ENCODE measurements at places on chromosomes 11 and 22.

GRCh38 chr22:19812910-19813309 lies 41.8 kb downstream of the GNB1L start:
- DNase-seq, result no peak

- no peak for DNase-seq
Observed at GRCh38 chr11:125773516-125773915, 5.1 kb downstream of the PATE2 start.

- DNase-seq, result no peak
Observed at GRCh38 chr11:88770475-88771079, 295.2 kb downstream of the GRM5 start.

- no peak for DNase-seq
Observed at GRCh38 chr22:32232191-32232830, 22.8 kb downstream of the SLC5A4 start.

GRCh38 chr22:31508536-31508935 lies 12.2 kb downstream of the SFI1 start:
- DNase-seq, result no peak

GRCh38 chr22:50217543-50218152 lies 16.8 kb downstream of the SELENOO start:
- no peak for DNase-seq

- no peak for DNase-seq
Observed at GRCh38 chr22:42947211-42947990, 67.5 kb downstream of the PACSIN2 start.

DNA sequence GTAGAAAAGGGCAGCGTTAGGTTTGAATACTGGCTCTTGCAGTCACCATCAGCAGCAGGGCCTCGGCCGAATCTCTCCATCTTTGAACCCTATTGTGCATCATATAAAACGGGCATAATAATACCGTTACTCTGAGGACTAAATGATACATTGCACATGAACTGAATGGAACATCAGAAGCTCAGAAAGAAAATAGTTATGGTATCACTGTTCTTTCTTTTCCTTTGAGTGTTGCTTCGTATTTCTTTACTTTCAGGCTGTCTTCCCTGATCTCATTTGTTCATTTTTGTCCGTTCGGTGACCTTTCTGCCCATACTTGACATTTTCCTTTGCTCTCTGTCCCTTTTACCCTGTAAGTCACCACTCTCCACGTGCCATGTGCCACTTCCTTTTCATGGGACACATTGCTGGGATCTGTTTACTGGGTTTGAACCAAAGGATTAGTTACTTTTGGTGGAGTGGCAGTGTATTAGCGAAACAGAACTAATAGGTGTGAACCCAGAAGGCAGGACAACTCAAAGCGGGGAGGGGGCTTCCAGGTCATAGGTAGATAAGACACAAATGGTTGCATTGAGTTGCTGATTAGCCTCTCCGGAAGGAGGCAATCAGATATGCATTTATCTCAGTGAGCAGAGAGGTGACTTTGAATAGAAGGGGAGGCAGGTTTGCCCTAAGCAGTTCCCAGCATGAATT lies 717 bp upstream of the ZNF202 start:
- no peak for DNase-seq

DNA sequence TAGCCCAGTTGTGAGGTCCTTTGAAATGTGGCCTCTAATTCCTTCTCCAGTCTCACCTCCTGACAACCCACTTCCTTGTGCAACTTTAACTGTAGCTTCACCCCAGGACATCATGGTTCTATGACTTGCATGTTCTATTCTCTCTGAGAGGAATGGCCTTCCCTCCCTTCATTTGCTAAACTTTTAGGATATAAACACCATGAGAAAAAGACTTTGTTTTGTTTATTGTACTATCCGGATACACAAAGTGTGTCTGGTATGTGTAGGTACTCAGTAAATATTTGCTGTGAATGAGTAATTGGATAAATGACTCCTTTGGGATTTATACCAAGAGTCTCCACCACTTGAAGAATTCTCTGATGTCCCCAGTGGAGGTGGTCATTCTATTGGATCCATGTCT lies 547.6 kb downstream of the INSC start:
- DNase-seq, result no peak

DNA sequence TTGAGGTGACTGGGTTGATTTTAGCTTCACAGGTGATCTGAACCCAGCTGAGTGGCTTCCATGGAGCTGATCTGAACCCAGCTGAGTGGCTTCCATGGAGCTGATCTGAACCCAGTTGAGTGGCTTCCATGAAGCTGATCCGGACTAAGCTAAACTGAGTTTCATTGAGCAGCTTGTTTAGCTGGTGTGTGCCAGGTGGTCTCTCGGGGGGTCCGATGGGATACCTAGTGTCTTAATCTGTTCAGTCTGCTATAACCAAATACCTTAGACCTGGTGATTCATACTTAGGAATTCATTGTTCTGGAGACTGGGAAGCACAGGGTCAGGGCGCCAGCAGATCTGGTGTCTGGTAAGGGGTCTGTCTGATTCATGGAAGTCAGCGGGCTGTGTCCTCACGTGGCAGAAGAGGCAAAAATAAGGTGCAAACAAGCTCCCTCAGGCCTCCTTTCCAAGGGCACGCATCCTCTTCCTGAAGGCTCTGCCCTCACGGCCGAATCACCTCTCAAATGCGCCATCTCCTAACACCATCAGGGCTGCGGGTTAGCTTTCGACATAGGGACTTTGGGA lies 52.5 kb upstream of the KCNQ1OT1 start:
- no peak for DNase-seq

- DNase-seq, result no peak
Observed at GRCh38 chr11:79049741-79050179, 391.1 kb downstream of the TENM4 start.

DNA sequence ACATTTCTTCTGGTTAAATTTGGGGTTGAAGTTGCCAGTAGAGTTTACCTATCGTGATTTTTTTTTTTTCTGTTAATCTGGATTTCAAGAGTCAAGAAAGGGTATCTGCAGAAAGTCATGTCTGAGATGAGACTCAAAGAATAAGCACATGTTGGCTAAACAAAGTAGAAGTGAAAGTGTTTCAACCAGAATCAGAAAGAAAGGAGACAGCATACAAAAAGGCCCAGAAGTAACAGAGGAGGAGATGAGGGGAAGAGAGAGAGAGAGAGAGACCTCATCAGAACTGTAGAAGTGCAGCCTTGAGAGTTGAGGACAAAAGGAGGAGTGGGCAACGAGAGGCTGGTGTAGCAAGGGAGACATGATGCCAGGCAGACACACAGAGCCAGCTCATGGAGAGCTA lies 54.9 kb downstream of the SVIP start:
- DNase-seq, result no peak

DNA sequence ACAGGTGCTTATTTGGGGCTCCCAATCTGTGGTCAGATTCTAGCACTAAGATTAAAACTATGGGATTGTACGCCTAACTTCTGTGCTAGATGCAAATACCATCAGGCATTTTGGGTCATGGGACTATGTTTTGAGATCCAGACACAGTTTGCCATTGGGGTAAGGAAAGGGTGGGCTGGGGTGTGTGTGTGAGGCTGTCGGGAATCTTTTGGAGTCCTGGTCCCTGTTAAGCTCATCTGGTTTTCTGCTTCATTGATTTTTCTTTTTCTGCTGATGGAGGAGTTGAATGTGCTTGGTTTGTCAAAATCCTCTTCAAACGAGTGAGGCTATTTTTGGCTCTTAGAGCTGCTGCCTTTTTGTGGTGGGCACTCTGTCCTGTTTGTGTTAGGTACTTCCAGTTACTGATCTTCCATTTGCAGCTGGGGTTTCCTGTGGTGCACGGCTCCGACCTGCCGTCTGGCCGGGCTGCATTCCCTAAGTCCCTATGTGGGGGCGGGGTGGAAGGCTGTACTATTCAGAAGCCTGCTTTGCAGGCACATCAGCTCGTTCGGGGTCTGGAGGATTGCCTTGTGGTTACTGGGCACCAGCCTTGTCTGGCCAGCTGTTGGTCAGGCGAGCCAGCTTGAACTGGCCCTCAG lies 2.9 kb downstream of the BCR start:
- DNase-seq, result peak; percentile 45

GRCh38 chr11:7515447-7515886 lies 1.7 kb downstream of the PPFIBP2 start:
- no peak for DNase-seq

GRCh38 chr11:469684-470560 lies 19.8 kb downstream of the PTDSS2 start:
- no peak for DNase-seq

DNA sequence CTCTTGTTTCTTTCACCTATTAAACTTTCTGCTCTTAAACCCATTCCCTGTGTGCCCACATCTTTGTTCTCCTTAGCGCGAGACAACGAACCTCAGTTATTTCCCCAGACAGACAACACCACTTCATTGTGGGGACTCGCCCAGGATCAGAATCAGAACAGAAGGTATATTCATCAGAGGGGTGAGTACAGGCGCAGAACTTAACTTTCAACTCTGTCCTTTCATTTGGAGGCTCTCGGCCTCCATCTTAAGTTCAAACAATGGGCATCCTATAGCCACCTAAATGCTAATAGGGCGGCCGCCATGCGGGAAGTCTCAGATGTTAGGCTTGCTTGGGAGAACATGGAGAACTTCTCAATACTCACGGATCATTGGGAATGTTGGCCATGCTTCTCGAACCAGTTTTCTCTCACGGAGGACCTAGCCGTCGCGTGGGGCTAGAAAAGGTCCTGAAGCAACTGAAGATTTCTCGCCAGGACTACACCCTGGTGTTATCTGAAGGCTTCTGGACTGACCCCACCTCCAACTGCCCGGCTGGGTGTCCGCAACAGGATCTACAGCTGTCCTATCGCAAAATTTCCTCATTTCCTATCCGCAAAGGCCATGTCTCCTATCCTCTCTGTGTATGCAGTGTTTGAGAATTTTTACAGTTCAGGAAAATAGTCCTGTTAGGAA lies 13.4 kb upstream of the HYLS1 start:
- no peak for DNase-seq

GRCh38 chr11:12695873-12696272 lies 21.7 kb downstream of the TEAD1 start:
- DNase-seq, result no peak

- no peak for DNase-seq
Observed at GRCh38 chr11:2586087-2586792, 113.6 kb downstream of the KCNQ1OT1 start.

GRCh38 chr11:25633230-25633629 lies 698.7 kb upstream of the ANO3 start:
- DNase-seq, result no peak

DNA sequence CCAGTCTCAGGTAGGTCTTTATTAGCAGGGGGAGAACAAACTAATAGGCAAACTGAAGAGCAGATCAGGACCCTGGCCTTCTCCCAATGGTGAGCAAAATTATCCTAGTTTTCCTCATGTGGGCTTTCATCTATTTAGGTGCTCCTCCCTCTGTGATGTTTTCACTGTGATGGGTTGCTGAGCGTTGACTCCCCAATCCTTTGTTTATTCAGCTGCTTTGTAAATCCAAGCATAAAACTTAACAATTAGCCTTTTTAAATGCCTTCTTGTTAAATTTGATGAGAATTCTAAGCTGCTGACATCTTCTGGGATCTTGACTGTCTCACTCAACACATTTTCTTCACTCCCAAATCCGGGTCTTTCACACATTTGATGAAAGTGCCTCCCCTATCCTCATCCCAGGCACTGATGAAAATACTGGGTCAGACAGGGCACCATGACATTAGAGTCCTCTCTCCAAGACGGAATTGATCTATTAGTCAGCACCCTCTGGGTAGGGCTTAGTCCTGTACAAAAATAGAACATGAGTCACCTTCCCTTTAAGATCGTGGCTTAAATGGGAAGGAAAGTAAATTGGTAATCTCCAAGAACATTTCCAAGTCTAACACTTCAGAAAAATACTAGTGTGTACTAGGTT lies 199.3 kb upstream of the ISX start:
- no peak for DNase-seq

GRCh38 chr11:122853971-122854446 lies 15.7 kb downstream of the CRTAM start:
- no peak for DNase-seq

DNA sequence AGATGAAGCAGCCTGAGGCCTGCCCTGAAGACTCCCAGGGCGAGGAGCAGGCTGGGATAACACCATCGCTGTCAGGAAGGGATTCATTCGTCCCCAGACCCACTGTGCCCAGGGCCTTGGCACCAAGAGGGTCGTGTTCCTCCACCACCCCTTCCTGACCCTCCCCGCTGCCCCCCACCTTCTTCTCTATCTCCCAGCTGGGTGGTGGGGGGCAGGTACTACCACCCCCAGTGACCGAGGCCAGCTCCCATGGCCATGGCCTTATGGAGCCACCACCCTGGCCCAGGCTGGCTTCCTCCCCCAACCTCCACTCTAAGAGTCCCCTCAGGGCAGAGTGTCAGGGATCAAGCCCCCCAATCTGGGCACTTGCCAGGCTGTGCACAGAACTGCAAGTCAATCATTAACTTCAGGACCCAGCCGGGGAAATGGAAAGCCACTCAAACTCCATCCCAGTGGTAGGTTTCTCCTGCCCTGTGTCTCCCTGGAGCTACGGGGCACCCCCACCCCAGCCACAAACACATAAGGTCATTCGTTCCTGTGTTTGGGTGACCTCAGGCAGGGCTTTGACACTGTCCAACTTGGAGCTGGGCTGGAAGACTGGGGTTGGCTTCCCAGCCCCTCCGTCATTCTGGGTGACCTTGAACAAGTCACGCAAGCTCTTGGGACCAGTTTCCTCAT lies 33.3 kb upstream of the WNT11 start:
- no peak for DNase-seq

DNA sequence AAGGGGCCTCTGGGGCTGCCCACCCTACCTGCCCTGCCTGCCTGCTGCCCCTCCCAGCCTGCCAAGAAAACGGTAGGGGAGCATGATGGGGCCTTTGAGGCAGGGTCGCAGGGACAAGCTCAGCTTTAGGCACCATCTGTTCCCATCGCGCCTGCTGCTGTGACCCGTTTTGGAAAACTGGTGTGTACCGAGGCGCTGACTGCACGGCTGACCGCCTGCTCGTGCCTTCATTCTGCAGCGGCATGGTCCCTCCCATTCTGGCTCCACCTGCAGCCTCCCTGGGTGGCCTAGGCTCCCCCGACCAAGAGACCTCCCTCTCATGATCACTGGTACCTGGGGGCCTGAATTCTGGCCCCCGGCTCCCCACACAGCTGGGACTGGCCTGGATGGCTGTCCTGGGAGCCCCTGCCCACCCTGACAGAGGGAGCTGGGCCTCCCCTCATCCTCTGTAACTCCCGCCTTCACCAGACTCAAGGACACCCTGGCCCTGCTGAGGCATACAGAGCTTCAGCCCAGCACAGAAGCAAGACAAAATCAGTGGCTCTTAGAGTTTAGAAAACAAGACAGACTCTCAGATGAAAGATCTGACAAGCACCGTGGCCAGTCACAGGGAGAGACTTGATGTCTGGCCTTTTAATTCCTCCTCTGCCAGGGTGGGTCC lies 6.5 kb upstream of the MYRF start:
- no peak for DNase-seq

DNA sequence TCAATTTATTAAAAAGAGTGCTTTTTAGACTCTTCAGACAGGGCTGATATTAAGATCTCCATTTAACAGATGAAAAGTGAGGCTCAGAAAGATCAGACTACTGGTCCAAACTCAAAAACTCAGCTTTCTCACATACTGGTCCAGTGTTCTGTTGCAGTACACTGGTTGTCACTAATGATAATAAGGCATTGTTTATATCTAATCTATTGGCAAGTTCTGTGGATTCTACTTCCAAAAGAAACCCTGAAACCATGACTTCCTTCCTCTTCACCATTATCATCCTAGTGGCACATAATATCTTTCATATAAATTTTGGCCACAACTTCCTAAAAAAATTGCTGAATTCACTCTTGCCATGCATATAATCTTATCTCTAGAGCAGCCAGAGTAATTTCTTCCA lies 36.9 kb downstream of the F2 start:
- no peak for DNase-seq

Data from C1 segment of cervical spinal cord (tissue), 14 donors.